ENCODE measurements at places on chromosomes 2 and 18. TPM values are rescaled to one million over a fixed set of nuclear protein-coding genes. Genes with fewer than 3 reads are reported as not detected.
A peak's percentile ranks its signal among the peaks of the same experiment; 100 is the strongest.

- H3K36me3 ChIP-seq: no peaks in the 10 kb centered on the region
- no peak for DNase-seq
- H3K27ac ChIP-seq: no peak overlapping the region
- H3K4me1 ChIP-seq: no peaks in the 10 kb centered on the region
- H3K4me3 ChIP-seq: no peak overlapping the region
Observed at GRCh38 chr2:113105047-113105785, 22.2 kb upstream of the IL1RN start.

GRCh38 chr18:34911661-34912384 is 129.4 kb upstream of the MAPRE2 start:
- H3K27me3 ChIP-seq: no peaks in the 10 kb centered on the region
- H3K27ac ChIP-seq: no peak overlapping the region
- no peaks in the 10 kb centered on the region for H3K4me1 ChIP-seq
- no peak for DNase-seq
- H3K4me3 ChIP-seq: no peak overlapping the region
- H3K36me3 ChIP-seq: no peaks in the 10 kb centered on the region

- no peaks in the 10 kb centered on the region for H3K4me1 ChIP-seq
- no peaks in the 10 kb centered on the region for H3K36me3 ChIP-seq
- peak; percentile 72 for DNase-seq
- H3K4me3 ChIP-seq: no peak overlapping the region
- H3K27me3 ChIP-seq: no peaks in the 10 kb centered on the region
Observed at GRCh38 chr18:65091744-65092329, 659.0 kb upstream of the CDH7 start.

- no peak overlapping the region for H3K27ac ChIP-seq
- no peaks in the 10 kb centered on the region for H3K36me3 ChIP-seq
- DNase-seq: peak; percentile 90
- peaks cover 49% of the 10 kb centered on the region for H3K4me1 ChIP-seq
- peak overlapping the region; percentile 37 for H3K4me3 ChIP-seq
- H3K27me3 ChIP-seq: no peaks in the 10 kb centered on the region
Observed at GRCh38 chr18:41391616-41392595, 563.1 kb upstream of the PIK3C3 start.

- no peak overlapping the region for H3K4me3 ChIP-seq
- no peaks in the 10 kb centered on the region for H3K36me3 ChIP-seq
- H3K27ac ChIP-seq: no peak overlapping the region
- no peaks in the 10 kb centered on the region for H3K27me3 ChIP-seq
- H3K4me1 ChIP-seq: no peaks in the 10 kb centered on the region
Observed at GRCh38 chr2:46521215-46521683, 41.9 kb downstream of the TMEM247 start.

- H3K4me1 ChIP-seq: peaks cover 17% of the 10 kb centered on the region
- H3K36me3 ChIP-seq: no peaks in the 10 kb centered on the region
- no peak overlapping the region for H3K27ac ChIP-seq
- no peaks in the 10 kb centered on the region for H3K27me3 ChIP-seq
- no peak for DNase-seq
- H3K4me3 ChIP-seq: no peak overlapping the region
Observed at GRCh38 chr2:226865273-226865672, 29.4 kb downstream of the RHBDD1 start.

DNA sequence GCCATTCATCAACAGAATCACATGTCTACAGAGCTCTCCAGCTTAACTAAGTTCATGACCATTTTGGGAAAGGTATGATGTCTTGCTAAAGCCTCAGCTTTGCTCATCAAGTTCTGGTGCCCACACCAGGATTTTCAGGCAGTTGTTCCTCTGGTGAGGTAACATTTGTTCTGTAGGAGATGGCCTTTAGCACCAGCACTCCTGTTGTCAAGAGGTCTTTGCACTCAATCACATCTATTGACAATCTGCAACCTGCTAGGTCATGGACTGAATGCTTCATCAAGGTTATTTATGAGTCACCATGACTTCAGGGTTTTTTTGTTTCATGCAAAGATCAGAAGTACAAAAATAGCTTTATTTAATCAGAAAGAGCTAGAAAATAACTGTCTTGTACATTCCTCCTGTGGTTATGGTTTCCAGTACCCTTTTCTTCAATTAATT is 36.6 kb upstream of the VIT start:
- no peaks in the 10 kb centered on the region for H3K4me1 ChIP-seq
- no peaks in the 10 kb centered on the region for H3K27me3 ChIP-seq
- DNase-seq: no peak
- no peak overlapping the region for H3K4me3 ChIP-seq

DNA sequence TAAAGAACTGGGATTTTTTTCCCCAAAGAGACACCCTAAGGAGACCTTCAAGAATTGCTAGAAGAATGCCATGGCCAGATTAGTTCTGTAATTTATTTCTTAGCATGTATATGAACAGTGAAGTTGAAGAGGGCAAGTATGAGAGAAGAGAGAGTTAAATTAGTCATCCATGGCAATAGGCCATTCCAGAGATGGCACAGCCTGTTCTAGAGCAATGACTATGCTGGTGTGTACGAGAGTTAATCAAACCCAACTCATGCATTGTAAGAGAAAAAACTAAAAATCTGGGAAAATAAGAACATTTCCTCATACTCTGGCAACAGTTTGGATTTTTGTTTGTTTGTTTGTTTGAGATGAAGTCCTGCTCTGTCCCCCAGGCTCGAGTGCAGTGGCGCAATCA is 112.1 kb upstream of the PIK3C3 start:
- H3K27me3 ChIP-seq: no peaks in the 10 kb centered on the region
- H3K4me1 ChIP-seq: no peaks in the 10 kb centered on the region
- DNase-seq: no peak

DNA sequence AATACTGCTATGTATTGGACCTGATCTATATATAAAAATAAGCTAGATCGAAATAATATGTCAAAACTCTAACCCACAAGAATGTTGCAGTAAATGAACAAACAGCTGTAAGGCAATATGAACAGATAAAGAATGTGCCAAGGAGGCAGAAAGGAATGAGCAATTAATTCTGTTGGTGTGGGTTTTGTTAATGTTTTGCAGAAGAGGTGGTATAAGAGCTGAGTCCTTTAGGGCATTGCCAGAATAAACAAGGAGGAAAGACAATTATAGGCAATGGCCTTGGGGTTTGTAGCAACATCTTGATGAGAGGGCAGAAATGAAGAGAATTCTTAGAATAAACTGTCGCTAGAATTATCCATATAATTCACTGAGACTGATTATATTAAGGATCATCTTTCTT is 240.9 kb upstream of the GULP1 start:
- DNase-seq: no peak
- no peak overlapping the region for H3K4me3 ChIP-seq
- H3K4me1 ChIP-seq: no peaks in the 10 kb centered on the region

GRCh38 chr2:106890606-106891005 is 4.6 kb upstream of the ST6GAL2 start:
- no peak overlapping the region for H3K27ac ChIP-seq
- H3K4me3 ChIP-seq: no peak overlapping the region
- H3K36me3 ChIP-seq: no peaks in the 10 kb centered on the region
- DNase-seq: no peak
- H3K4me1 ChIP-seq: no peaks in the 10 kb centered on the region
- no peaks in the 10 kb centered on the region for H3K27me3 ChIP-seq

DNA sequence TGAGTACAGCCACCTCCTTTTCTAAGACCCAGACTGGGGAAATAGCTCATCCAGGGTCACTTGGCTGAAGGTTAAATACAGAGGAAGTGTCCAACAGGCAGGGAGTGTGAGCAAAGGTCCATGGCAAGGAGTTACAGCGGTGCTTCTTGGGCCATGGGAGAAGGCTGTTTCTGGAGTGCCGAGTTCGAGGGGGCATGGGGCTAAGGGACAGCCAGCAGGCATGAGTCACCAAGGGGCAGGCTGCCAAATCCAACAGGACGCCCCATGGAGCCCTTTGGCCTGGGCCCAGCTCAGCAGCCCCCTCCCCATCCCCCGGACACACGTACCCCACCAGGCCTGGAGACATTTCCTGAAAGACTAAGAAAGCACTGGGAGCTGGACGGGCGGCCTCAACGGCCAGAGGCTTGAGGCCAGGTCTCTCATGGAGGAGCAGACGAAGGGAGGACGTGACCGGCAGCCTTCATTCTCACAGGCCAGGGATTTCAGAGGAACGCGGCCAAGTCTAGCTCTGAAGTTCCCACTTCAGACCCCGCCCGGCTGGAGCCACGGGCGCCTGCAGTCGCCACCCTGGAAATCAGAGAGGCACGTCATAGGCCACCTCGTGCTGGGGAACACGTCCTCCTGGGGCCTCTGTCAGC is 160.4 kb downstream of the SMAD7 start:
- H3K27ac ChIP-seq: no peak overlapping the region
- H3K4me3 ChIP-seq: no peak overlapping the region
- H3K36me3 ChIP-seq: no peaks in the 10 kb centered on the region
- no peak for DNase-seq
- H3K27me3 ChIP-seq: no peaks in the 10 kb centered on the region

- H3K4me3 ChIP-seq: no peak overlapping the region
- no peaks in the 10 kb centered on the region for H3K27me3 ChIP-seq
- H3K36me3 ChIP-seq: no peaks in the 10 kb centered on the region
- no peaks in the 10 kb centered on the region for H3K4me1 ChIP-seq
- no peak for DNase-seq
Observed at GRCh38 chr2:229363185-229363814, 92.2 kb upstream of the PID1 start.

- no peaks in the 10 kb centered on the region for H3K36me3 ChIP-seq
- no peak for DNase-seq
- no peak overlapping the region for H3K4me3 ChIP-seq
- H3K4me1 ChIP-seq: no peaks in the 10 kb centered on the region
Observed at GRCh38 chr2:102438111-102438510, 15.2 kb downstream of the IL18RAP start.

DNA sequence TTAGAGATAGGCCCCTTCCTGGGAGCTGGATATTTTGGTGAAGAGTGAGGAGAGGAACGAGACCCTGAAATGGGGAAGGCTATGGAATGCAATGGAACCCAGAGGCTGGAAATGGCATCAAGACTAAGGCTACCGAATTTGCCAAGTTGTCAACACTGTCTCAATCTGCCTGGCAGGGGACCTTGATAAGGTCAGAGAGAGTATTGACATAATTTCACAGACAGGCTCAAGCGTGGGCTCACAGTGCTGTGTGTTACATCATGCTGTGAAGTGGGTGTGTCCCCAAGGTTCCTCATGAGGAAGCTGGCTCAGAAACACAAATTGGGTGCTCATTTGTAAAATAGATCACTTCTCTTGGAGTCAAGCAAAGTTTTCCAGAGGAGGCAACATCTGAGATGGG is 51.8 kb upstream of the CYRIA start:
- H3K4me1 ChIP-seq: peaks cover 19% of the 10 kb centered on the region
- no peak overlapping the region for H3K4me3 ChIP-seq
- no peaks in the 10 kb centered on the region for H3K36me3 ChIP-seq
- no peaks in the 10 kb centered on the region for H3K27me3 ChIP-seq
- H3K27ac ChIP-seq: no peak overlapping the region
- DNase-seq: no peak

- no peak for DNase-seq
- peaks cover 24% of the 10 kb centered on the region for H3K4me1 ChIP-seq
- no peak overlapping the region for H3K27ac ChIP-seq
- no peak overlapping the region for H3K4me3 ChIP-seq
- no peaks in the 10 kb centered on the region for H3K36me3 ChIP-seq
Observed at GRCh38 chr2:62688771-62689170, 16.7 kb upstream of the EHBP1 start.

GRCh38 chr18:2857491-2858131 is 10.8 kb downstream of the EMILIN2 start:
- no peaks in the 10 kb centered on the region for H3K4me1 ChIP-seq
- no peaks in the 10 kb centered on the region for H3K36me3 ChIP-seq
- DNase-seq: no peak

DNA sequence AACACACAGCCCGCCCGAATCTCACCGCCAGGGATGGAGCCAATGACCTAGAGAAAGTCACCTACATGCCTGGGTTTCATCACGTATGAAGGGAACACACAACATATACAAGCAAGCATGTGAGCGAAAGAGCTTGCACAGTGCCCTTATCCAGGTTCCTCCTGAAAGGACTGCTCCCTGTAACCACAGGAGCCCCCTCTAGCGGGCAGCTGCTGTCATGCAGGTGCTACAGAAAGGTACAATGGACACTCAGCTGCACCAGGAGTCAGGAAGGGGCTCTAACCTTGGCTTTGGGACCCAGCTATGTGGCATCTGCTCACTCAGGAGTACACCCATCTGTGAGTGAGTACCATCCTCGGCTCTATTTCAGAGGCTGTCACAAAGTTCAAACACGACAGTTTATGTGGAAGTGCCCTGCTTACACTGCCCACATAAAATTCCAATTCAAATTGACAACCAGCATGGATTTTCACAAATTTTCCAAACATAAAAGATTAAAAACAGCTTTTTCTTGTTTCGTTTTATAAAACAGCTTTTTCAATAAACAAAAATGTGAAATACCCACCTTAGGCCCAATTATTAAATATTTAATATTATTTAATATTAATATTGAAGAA is 3.5 kb downstream of the NDUFA10 start:
- H3K27ac ChIP-seq: no peak overlapping the region
- H3K27me3 ChIP-seq: no peaks in the 10 kb centered on the region
- DNase-seq: peak; percentile 87
- H3K36me3 ChIP-seq: peaks cover 28% of the 10 kb centered on the region

- no peaks in the 10 kb centered on the region for H3K4me1 ChIP-seq
- no peaks in the 10 kb centered on the region for H3K27me3 ChIP-seq
- no peak overlapping the region for H3K4me3 ChIP-seq
- H3K36me3 ChIP-seq: no peaks in the 10 kb centered on the region
- DNase-seq: no peak
Observed at GRCh38 chr18:74563999-74564398, 29.7 kb downstream of the CNDP1 start.

GRCh38 chr2:129484999-129485897 is 494.2 kb upstream of the RAB6C start:
- H3K4me3 ChIP-seq: no peak overlapping the region
- H3K27me3 ChIP-seq: 0 out of 2 replicates have a peak, but pooled peaks cover 2% of the 10 kb centered on the region
- H3K36me3 ChIP-seq: no peaks in the 10 kb centered on the region
- DNase-seq: no peak

GRCh38 chr18:79446931-79447330 is 51.2 kb downstream of the NFATC1 start:
- no peaks in the 10 kb centered on the region for H3K27me3 ChIP-seq
- H3K27ac ChIP-seq: no peak overlapping the region
- H3K4me3 ChIP-seq: no peak overlapping the region
- peaks cover 9% of the 10 kb centered on the region for H3K36me3 ChIP-seq
- H3K4me1 ChIP-seq: peaks cover 14% of the 10 kb centered on the region
- DNase-seq: no peak

The GKN2 gene
- total RNA-seq: not detected

The ORMDL1 gene
- 132 TPM for total RNA-seq

The PIEZO2 gene
- total RNA-seq: not detected

The CD8A gene
- total RNA-seq: not detected

The SNTG2 gene
- total RNA-seq: not detected

The UGT1A3 gene
- not detected for total RNA-seq

The ARHGAP28 gene
- total RNA-seq: not detected

The TMEM178A gene
- not detected for total RNA-seq

The PAIP2B gene
- total RNA-seq: 2.6 TPM

The SMYD1 gene
- not detected for total RNA-seq

All from Karpas-422 (cell line).